ENCODE measurements at places on chromosomes 2 and 18.
A peak's percentile ranks its signal among the peaks of the same experiment; 100 is the strongest.

- no peak for DNase-seq
Measured at GRCh38 chr2:217832115-217832514, 170.7 kb downstream of the TNS1 start.

DNA sequence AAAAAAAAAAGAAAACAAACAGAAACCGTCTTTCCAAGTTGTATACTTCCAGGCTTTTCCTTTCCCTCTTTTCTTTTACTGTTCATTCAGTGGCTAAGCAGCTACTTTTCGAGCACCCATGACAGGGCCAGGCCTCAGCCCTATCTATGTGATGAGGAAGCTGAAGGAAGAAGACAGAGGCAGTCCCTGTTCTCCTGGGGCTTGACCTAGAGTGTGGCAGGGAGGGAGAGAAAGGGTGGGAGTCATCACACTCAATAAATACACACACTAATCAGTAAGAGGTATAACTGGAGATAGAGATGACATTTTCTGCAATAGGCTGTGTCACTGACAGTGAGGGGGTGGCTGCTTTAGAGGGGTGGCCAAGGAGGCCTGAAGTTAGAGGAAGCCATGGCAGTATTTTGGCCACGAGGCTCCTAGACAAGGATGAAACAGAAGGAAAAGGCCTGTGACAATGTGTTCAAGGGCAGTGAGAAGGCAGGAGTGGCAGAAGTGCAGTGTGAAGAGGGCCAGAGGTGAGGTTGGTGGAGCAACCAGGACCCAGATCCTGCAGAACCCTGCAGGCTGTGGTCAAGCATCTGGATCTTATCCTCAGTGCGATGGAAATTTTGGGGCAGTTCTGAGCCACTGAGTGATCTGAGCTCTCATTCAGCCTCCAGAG is 131.8 kb upstream of the TTC39C start:
- DNase-seq = no peak

- no peak for DNase-seq
Measured at GRCh38 chr2:121662656-121663055, 13.4 kb upstream of the CLASP1 start.

GRCh38 chr18:56986829-56987228 is 160.1 kb upstream of the BOD1L2 start:
- peak; percentile 67 for DNase-seq

- no peak for DNase-seq
Measured at GRCh38 chr2:191645434-191646162, 32.3 kb upstream of the NABP1 start.

- no peak for DNase-seq
Measured at GRCh38 chr2:46164529-46165301, 132.5 kb upstream of the EPAS1 start.

- no peak for DNase-seq
Measured at GRCh38 chr2:10208736-10209135, 86.2 kb downstream of the RRM2 start.

DNA sequence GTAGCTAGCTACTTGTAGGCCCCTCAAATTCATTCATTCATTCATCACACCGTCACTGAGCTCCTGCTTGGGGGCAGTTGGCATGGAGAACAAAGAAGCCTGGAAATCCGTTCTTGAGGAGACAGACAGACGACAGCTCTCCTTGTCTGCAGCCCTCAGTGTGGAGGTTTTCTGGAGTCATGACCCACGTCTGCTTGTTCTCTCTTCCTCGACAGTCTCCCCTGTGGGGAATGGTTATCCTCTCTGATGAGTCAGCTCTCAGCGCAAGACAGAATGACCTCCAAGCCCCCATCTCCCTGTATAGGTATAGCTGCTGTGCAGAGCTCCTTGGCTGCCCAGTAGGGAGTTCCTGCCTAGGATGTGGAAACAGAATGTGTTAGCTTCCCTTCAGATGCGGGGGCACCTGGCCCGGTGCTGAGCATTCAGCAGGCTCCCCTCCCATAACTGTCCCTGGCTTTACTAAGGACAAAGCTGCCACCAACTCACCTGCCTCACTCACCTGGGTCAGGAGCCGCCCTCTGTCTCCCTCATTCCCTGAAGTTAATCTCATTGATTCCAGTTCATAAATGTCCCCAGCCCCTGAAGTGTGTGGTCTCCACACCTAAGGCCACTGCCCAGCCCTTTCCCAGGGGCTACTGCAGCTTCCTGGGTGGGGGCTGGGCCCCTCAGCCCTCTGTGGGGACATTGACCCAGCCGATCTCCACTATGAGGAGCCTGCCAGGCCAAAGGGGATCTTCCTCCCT is 124.7 kb downstream of the ACKR3 start:
- DNase-seq = no peak

GRCh38 chr2:25309402-25309801 is 32.3 kb downstream of the DNMT3A start:
- DNase-seq = no peak

DNA sequence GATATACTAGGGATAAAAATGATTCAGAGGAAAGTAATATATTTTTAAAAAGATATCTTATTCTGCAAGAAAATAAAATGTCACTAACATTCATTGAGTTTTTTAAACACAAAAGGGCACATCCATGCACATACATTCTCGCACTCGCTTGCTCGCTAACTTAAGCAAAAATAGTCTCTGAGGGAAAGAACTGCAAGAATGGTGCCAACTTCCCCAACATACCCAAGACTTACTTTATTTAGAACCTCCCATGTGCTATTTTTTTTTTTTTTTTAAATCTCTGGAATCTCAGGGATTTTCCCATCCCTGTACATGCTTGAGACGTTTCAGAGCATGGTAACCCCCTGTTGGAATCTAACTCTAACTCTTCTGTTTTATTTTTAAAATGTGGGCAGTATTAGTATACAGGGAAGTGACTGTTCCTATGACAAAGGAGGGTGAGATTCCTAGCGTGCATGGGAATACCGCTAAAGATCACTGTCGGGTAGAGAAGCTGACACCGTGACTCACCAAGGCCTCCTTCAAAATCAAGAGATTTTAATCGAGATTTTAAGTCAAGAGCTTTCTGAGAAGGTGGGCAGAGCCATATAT is 187.9 kb upstream of the ZEB2 start:
- no peak for DNase-seq

- DNase-seq = no peak
Measured at GRCh38 chr2:161166538-161167409, 6.5 kb downstream of the TANK start.

DNA sequence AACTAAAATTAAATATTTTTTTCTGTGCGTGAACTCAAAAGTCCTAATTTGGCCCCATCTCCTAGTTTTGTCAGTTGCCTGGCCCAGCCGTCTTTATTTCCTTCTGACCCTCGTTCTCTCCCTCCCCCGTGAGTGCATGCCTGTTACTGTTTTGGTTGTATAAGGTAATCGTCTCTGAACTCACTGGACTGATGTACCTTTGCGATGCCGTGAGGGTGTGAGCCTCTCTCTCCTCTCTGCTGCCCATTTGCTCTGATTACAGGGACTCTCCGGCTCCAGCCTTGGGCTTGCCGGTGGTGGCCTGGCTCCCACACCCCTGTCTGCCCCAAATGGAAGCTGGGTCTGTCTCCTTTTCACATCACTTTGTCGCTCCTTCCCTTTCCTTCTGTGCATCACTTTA is 66.5 kb upstream of the RBM44 start:
- DNase-seq = no peak

GRCh38 chr18:25322806-25323205 is 29.2 kb downstream of the ZNF521 start:
- DNase-seq = no peak

DNA sequence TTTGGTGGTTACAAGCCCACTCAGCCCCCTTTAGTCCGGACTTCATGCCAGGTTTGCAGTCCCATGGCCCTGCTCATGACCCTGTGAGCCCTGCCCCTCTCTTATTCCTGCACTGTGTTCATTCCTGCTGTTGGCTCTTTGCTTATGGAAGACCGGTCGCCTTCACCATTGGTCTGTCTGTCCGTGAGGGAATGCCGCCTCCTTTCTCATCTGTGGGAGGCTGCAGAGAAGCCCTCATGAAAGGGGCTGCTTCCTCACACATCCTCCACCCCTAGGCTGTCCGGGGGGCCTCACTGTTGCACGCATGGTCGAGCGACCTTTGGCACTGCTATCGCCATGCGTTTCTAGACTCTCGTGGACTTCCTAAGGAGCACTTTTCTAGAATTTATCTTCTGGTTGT is 16.3 kb downstream of the SH3RF3 start:
- no peak for DNase-seq

DNA sequence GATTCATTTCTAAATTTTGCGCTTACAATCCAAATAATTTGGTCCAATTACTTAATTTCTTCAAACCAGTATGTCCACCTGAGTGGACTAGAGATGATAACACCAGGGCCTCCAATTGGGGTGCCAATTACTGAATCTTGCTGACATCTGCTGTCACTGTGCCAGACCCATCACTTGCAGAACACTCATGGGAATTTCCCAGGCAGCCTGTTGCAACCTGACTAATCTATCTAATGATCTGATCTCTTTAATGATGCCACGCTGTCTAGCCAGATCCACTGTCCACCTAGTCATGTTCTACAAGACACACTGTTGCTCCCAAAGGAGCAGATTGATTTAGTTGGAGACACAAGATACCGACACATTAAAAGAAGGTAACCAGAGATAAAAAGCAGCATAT is 11.8 kb upstream of the LRP1B start:
- DNase-seq = no peak

DNA sequence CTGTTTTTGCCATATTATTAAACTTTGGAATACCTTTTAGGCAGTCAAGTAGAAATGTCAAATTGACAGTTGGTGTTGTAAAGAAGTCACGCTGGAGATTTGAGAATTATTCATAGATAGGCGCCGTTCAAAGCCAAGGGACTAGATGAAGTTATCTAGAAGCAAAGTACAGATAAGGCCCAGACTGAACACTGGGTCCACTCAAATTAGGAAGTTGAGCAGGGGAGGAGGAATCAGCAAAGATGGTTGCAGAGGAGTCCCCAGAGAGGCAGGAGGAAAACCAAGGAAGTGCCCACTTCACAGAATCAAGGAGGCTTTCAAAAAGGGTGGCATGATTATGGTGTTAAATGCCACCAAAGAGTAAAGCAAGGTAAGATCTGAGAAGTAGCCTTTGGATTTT is 9.6 kb upstream of the ALS2 start:
- DNase-seq = no peak

DNA sequence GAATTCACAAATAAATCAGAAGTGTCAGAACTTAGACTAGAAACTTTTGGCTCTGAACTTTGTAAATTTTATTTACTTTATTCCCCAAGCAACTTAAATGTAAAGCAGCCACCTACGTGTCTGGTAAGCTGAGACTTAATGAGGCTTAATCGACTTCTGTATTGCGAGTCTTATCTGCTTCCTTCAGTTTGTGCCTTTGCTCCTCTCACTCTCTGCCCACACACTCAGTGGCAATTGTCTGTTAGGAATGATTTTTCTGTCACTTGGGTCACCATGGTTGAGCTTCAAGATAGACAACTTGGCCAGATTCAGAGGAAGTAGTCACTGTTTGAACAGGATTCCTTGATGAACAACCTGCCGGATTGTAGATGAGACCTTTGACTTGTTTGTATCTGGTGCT is 691.4 kb upstream of the FSHR start:
- no peak for DNase-seq

GRCh38 chr18:12885500-12885899 is 1.5 kb upstream of the PTPN2 start:
- peak; percentile 73 for DNase-seq

- DNase-seq = no peak
Measured at GRCh38 chr2:124426122-124426521, 401.0 kb downstream of the CNTNAP5 start.

DNA sequence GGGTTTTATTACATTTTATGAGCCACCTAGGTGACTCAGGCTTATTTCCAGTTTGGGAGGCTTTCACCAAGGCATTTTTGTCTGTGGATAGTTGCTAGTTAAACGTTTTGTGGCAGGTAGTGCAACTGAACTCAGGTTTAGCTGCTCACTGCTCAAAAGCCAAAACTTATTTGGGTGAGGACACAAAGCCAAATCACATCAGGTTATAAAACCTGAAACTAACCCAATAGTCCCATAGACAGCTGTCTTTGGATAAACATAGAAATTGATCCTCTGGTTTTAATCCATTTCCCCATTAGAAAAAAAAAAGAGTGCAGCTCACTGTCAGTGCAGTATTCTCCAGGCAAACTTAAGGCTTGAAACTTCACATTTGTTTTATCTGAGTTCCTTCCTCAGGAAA is 362.6 kb upstream of the TFPI start:
- no peak for DNase-seq

DNA sequence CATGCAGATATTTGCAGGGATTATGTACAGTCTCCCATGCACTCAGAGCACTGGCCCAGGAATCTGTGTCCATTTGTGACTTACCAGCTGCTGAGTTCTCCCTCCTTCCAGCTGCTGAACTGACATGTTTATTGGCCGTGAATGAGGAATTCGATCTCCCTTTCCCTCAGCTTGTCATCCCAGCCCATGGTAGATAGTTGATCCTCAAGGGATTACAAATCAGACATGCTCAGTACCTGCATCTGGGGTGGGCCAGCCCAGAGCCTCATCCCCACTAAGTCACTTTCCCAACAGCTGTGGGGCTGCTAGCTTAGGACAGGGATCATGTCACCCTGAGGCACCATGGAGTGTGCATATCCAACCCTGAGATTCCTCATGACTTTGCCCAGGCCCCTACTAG is 1284.9 kb upstream of the LRRTM1 start:
- DNase-seq = no peak

GRCh38 chr18:74397572-74397971 is 59.5 kb downstream of the DIPK1C start:
- DNase-seq = no peak

DNA sequence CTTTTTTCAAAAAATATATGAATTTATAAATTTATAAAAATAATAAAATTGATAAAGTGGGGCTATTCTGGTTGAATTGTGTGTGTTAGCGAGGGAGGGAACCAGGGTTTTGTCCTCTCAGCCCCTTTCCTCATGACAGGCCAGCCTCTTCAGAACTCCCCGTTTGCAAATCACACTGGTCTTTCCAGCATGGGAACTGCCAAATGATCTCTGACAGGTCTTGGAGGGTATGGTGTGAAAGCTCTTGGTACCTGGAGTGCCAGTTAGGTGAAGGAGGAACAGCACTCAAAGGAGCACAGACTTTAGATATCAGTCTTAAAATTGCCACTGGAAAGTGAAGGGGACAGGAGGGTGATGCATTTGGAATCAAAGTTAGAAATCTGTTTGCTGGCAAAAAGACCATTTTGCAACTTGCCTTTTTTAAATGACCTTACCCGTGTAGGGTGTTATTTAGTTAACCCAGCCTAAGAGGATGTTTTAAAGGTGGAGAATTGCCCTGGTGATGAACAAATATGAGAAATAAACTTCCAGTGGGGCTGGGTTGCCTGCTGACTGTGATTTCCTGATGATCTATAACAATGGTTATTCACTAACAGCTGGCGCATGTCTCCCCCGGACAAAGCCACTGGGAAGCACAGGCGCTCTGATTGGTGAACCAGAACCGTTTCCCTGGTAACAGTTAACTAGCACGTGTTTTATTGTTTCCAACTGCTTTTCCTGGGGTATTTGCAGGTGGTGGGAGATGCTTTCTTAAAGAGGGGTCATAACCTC is 85.3 kb upstream of the EFEMP1 start:
- peak; percentile 59 for DNase-seq

DNA sequence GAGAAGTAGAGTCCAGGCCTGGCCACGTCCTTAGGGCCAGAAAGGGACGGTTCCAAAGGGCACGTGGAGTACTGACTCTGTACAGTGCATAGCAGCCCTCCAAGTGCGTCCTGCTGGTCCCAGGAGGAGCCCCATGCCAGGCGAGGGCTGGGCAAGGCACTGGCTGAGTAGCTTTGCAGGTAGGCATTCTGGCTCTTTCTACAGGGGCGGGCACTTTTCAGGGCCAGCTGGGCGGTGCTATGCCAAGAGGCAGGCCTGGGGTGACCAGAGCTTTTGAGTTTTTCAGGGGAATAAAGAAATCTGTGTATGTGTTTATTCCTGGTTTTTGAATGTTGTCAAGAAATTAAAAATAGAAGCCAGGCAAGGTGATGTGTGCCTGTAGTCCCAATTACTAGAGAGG is 15.4 kb upstream of the GLI2 start:
- no peak for DNase-seq

Measured in iPS DF 19.7 (cell line).